ENCODE measurements at places on chromosomes 16 and 17.
A peak's percentile ranks its signal among the peaks of the same experiment; 100 is the strongest.

- peak; percentile 53 for DNase-seq
These were observed 18.8 kb downstream of the TNRC6A start for GRCh38 chr16:24748242-24748641.

DNA sequence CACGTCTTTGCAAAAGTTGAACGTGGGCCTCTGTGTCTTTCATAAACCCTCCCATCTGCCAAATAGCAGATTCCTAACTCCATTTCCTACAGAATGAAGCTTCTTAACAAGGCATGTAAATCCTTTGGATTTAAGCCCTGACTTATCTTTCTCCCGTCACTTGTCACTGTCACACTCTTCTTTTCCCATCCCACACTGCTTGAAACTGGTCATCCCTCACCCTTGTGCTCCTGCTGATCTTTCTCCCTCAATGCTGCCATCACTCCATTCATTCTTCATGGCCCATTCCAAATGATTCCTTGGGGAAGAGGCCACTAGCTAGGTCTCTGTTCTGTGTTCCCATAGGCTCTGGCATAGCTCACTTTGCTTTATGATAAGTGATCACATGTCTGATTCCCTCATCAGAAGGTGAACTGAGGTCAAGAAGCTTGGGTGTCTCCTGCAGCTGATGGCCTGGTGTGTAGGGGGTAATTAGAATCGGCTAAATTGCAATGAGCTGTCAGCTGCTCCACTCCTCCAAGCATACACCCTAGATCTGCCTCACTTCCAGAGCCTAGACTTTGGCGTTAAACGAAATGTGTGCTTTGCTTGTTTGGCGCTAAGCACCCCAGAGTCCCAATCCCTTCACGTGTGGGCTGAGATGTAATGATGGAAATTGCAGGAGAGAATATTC, 61.7 kb downstream of the PECAM1 start:
- no peak for DNase-seq

GRCh38 chr16:88725609-88726407, 19.5 kb downstream of the CTU2 start:
- DNase-seq: no peak

DNA sequence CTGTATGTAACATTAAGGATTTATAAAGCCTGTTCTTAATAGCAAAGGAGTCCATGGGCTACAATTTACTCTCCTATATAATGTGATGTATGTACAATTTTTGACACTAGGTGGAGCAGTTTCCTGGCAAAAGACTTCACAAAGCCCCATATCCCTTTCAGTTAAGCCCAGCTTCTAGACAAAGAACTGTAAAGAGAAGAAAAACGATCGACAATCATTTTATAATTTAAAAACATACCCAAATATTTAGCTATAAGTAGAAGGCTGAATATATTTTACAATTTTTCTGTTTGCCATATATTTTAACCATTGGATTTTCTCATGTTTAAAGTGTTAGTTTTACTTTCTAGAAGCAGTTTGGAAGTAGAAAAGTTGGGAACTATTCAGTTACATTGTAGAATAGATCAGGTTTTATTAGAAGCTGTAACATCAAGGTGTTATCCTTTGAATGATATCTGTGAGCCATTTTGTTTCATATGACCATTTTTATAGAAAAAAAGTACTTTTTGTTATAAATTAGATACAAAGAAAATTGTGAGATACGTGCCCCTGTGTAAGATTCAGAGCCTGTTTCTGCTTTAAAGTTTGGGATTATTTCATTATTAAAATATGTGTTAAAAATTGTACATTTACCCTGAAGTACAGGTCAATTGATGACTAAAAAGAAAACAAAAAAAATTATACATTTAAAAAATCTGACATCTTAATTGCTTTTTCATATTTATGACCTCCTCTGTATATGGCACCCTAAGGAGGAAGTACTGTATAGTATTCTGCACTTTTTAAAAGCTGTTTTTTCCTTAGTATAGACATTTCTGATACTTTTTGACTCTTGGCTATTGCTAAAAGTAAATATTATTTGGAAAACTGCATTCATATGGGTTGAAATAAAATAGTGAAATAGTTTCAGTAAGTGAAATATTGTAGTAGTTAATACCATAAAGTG, 46.3 kb downstream of the VMP1 start:
- DNase-seq: peak; percentile 82

GRCh38 chr16:61323456-61323855, 712.8 kb downstream of the CDH8 start:
- no peak for DNase-seq

- no peak for DNase-seq
These were observed 10.6 kb downstream of the RSPRY1 start for GRCh38 chr16:57196753-57197152.

- no peak for DNase-seq
These were observed 13.7 kb downstream of the TIMM22 start for GRCh38 chr17:1010586-1010985.

GRCh38 chr17:75845058-75845711, 981 bp upstream of the UNC13D start:
- peak; percentile 36 for DNase-seq

GRCh38 chr16:85782451-85782850, 16.9 kb downstream of the EMC8 start:
- no peak for DNase-seq

- DNase-seq: no peak
These were observed 125.5 kb upstream of the IRX3 start for GRCh38 chr16:54412037-54412436.

- no peak for DNase-seq
These were observed 107.8 kb downstream of the CLEC16A start for GRCh38 chr16:11051879-11052808.

- DNase-seq: no peak
These were observed 27.7 kb upstream of the IL21R start for GRCh38 chr16:27374221-27374803.

- no peak for DNase-seq
These were observed 2.8 kb upstream of the SOCS3 start for GRCh38 chr17:78362671-78363070.

- DNase-seq: no peak
These were observed 25.3 kb upstream of the FAAP100 start for GRCh38 chr17:81577278-81578000.

DNA sequence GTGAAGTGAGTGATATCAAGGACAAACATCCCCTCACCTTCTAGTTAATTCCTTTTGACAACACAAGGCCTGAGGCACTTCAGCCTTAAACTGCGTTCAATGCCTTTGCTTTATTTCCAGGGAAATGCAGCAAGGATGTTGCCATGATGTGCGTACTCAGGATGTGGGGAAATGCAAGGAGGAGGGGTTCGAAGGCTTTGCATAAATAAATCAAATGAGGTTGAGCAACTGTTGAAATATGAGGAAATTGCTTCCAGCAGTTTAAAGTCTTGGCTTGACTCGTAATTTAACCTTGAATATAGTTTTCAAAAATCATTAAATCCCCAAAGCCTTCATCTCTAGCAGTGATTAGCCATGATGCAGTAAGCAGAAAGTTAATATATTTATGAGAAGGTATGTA, 81.8 kb upstream of the CCL2 start:
- no peak for DNase-seq

DNA sequence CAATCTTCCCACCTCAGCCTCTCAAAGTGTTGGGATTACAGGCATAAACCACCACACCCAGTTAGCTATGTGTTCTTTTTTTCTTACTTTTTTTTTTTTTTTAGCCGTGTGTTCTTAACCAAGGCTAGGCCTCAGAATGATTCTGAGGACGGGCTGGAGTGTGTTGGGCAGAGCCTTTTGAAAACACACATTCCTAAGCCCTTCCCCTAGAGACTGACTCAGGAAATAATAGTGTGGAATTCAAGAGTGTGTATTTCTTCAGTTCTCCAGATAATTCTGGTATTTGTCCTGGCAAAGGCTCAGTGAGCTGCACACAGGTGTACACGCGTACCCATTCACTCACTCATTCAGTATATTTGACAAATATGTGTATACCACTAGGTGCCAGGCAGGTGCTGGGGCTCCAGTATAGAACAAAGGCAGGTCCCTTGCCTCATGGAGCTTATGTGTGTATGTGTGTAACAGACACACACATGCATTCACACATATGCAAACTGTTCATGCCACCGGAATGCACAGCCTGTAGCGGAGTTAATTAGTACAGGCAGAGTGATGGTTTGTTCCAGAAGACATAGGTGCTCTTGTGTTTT, 19.4 kb upstream of the NFATC3 start:
- DNase-seq: no peak

DNA sequence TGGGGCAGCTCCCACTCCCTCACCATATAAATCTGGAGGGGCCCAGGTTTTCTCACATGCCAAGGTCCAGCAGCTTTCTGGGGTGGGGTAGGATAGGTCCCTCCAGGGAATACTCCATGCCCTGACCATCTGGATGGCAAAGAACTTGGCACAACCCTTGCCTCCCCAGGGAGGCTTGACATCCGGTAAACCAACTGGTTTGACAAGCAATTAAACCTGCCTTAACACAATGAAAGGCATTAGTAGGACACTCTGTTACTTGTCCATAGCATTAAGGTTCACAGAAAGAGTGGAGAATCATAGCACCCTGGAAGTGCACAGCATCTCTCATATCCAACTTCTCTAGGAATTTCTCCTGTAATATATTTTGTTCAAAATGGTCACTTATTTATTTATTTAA, 63.9 kb upstream of the MAF start:
- no peak for DNase-seq

GRCh38 chr17:42436391-42436790, 13.3 kb upstream of the CAVIN1 start:
- DNase-seq: peak; percentile 75

GRCh38 chr16:70630960-70631745, 15.2 kb upstream of the IL34 start:
- no peak for DNase-seq

Measured in foreskin melanocyte (primary cell).